Endothelial cell of umbilical vein (primary cell): ENCODE measurements at places on chromosomes 4 and X. TPM values are rescaled to one million over a fixed set of nuclear protein-coding genes. Genes with fewer than 3 reads are reported as not detected.

- DNase-seq = no peak
Observed at GRCh38 chr4:40192114-40193015, 4.5 kb upstream of the RHOH start.

GRCh38 chr4:140906993-140907962 is 151.1 kb upstream of the TBC1D9 start:
- no peak for DNase-seq

GRCh38 chr4:174318829-174319764 is 35.4 kb downstream of the CEP44 start:
- DNase-seq = peak; percentile 45

DNA sequence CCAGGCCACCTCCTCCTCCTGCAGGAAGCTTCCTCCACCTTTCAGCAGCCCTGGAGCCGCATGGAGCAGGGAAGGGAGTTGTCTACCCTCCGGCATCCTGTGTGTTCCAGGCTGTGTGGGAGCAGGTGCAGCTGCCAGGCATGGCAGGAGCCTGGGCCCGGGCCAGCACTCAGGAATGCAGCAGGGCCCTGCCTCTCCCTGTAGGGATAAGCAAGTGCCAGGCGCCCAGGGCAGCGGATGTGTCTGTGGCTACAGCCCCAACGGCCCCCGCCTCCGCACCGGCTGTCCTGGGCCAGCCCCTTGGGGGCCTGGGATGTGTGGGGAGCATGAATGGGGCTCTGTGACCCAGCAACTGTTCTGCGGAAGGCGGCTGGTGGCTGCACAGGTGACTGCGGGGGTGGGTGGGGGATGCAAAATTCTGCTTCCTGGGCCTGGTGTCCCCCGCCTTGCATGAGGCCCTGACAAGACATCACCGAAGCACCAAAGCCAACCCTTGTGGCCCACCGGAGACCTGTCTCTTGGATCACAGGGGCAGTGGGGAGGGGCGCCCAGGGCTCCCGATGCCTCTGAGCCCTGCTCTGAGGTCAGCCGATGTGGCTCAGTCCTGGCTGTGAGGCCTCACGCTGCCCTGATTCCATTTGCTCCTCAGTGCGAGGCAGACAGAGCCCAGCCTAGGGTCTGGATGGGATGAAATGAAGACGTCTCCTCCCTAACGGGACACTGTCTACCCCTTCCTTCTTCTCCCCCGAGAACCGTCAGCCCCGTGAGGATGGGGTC is 1.4 kb upstream of the DOK7 start:
- DNase-seq = peak; percentile 12

DNA sequence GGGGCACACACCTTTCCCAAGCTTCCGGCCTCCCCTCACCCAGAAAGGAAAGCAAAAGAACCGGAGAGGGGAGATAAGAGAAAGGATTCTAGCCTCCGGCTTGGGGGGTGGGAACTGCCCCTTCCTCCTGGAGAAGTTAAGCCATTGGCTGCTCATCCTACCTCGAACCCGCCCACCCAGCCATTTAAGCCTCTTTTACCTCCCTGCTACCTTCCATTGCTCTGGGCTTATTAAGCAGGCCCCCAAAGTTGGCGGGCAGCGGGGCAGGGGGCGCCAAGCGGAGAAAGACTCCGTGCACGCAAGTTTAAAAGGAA is 2.3 kb downstream of the MAML3 start:
- DNase-seq = peak; percentile 95

GRCh38 chr4:106264331-106264728 is 51.7 kb downstream of the TBCK start:
- DNase-seq = no peak

GRCh38 chr4:76188149-76188548 is 25.5 kb downstream of the SCARB2 start:
- no peak for DNase-seq

DNA sequence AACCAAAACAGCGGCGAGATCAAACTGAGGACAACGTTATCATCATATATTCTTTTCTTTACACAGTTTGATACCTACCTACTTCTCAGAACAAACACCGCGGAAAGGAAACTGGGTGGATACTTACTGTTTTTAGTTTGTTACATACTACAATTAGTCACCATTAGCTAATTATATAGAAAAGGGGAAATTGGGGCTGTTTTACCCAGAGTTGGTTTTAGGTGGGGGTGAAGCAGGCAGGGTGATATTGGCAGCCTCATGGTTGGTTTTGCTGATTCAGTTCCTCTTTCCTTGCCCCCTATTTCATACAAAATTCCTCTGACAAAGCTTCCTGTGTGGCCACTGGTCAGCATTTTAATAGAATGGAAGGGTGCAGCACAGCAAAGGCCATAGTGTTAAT is 77.8 kb downstream of the SORBS2 start:
- no peak for DNase-seq

- peak; percentile 72 for DNase-seq
Observed at GRCh38 chr4:39308611-39309010, 57.6 kb downstream of the RFC1 start.

GRCh38 chr4:82053396-82053795 is 320.4 kb downstream of the HNRNPD start:
- no peak for DNase-seq

- DNase-seq = no peak
Observed at GRCh38 chr4:153468587-153468986, 2.4 kb downstream of the TMEM131L start.

DNA sequence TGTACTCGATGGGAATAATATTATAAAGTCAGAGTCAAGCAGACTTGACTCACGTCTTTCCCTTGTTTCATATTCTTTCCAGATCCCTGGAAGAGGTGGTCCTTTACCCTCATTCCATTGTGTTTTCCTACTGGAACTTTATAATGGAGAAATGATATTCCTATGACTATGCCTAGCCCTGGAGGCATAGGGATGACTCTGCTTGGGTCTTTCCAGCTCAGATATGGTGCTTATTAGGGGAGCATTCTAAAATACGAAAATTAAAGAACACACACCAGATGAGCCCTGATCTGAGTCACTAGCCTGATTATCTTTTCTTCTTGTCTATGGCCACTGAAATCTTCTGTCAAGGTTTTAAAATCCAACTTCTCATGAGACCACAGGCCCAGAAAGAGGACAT is 231.4 kb downstream of the ANKRD50 start:
- DNase-seq = no peak

- no peak for DNase-seq
Observed at GRCh38 chrX:40240844-40241243, 143.1 kb upstream of the BCOR start.

DNA sequence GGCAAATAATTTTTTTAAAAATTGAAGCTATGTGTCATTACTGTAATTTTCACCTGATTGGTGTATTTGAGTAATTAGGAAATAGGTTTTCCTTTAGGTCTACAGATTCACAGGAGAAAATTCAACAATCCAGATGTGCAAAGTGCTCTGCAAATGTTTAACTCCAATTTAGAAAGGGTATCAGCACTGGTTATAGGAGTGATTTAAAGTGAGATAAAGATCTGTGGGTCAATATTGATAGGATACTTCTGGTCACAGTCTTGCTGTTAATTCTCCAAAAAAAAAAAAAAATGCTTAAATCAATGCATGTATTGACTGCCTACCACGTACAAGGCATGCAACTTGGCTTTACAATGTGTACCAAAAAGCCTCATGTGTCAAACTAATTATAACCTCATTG is 271.3 kb downstream of the PPP3CA start:
- DNase-seq = no peak

DNA sequence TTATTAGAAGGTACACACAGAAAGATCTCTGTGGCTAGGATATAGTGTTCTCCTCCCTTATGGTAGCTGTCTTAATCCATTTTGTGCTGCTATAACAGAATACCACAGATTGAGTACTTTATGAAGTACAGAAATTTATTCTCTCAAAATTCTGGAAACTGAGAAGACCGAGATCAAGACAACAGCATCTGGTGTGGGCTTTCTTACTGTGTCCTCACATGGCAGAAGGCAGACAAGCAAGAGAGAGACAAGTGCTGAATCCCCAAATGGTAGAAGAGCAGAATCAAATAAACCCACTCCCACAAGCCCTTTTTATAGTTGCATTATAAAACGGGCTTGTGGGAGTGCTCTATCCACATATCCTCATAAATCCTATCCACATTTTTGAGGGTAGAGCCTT is 373.1 kb downstream of the GABRG1 start:
- DNase-seq = no peak

DNA sequence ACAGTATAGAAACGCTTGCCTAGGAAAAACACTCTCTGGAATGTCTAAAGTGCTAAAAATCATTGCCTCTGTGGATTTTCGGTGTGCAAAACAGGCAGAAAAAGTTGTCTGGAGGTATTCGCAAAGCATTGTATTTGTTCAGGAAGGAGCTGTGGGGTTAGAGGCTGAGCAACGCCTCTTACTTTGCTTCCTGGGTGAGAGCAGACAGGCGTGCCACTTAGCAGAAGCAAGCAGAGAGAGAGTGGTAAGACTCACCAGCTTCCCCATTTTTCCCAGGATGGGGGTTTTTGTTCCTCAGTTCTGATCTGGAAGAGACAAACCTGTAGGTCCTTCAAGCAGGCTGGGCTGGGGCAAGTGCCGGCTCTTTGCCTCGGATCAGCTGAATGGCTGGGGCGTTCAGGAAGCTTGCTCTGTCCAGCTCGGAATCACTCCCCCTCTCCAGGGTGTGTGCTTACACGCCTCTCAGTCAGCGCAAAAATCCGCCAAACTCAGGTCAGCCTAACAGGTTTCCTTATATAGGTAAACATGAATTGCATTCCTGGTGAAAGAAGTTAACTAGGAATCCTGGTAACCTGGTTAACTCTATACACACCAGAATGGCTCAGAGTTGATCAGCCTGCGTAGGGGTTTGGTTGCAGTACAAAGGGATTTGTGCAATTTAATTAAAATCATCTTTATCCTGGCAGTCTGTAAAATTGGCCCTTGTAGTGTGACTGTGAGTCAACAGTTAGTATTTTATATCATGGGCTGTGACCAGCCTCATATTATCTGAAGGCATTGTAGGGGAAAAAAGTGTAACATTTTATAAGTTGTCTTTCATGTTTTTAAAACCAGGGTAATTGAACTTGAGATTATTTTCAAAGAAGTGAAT is 213.1 kb upstream of the MID1 start:
- no peak for DNase-seq

DNA sequence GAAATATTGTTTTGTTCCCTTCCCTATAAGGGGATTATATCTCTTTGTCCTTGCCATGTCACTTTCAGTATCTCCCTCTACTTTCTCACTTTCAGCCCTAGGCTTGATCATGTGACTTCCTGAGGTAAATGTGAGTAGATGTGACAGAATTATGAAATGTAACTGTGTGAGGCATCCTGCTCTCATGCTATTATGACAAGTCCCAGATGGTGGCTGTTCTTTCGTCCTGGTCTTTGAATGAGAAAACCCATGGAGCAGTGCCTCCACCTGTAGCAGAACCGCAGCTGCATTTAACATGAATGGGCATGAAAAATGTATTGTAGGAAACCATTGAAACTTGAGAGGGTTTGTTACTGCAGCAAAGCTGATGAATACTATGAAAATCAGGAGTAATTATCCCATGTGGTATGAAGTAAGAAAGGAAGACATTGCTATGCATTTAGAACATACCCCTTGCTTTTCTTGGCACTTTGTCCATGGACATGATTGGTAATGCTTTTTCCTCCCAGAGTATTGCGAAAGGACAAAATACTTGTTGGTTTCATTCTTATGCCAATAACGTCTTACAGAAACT is 202.2 kb upstream of the GPRIN3 start:
- DNase-seq = no peak

DNA sequence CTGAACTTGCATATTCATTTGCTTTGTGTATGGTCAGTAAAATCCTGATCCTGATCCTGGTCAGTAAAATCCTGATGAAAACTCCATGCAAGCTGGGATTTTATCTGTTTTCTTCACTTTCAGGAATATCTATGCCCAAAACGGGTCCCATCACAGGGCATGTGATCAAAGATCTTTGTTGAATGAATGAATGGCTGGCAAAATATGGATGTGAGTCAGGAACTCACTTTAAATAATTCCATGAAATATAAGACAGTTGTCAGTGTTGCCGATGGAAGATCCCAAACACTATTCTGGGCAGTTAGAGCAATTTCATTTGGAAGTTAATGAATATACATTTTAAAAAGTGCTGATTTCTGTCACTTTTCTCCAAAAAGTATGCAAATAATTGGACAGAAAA is 598.4 kb downstream of the GBA3 start:
- DNase-seq = no peak

DNA sequence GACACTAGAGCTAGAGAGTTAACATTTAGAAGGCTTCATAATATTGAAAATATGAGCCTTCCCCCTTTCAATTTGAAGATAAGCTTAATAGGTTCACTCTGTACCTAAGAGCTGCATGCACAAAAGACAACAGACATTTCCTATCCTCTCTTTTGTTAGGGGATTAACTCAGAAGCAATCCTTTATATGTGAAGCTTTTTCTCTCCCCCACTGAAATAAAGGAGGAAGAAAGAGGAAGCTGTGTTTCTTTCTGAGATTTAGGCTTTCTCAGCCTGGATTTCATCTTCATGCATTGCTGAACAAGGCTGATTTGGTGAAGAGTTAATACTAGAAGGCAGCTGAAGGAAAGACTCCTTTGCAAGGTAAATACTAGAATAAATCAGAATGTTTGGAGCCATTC is 21.0 kb upstream of the CABS1 start:
- DNase-seq = no peak

DNA sequence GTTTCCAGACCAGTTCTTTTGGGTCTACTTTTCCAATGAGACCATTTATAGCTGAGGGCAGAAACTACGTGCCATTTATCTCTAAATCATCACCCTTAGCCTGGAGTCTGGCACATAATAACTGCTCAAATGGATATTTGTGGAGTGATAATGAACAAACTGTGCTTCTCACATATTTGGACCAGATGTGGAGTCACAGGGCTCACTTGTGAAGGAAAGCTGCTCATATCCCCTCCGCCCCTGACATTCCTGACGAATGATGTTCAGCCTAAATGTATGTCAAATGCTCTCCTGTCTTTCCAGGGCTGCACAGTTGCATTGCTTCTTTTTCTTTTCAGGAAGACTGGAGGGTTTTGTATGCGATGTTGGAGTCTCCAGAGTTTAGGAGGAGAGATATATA is 110.1 kb downstream of the GBA3 start:
- no peak for DNase-seq

DNA sequence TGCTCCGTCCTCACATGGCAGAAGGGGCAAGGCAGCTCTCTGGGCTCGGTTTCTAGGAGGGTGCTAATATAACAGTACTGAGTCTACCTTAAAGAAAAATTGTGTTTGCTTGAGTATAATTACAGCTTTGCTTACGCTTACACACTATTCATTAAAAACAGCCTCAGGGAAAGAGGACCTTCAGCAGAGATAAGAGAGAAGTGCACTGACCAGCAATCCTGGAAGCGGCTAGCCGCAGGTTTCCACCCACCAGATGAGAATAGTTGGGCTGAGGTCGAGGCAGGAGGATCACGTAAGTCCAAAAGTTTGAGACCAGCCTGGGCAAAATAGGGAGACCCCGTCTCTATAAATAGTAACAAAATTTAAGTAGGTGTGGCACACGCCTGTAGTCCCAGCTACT is 15.2 kb upstream of the MRFAP1 start:
- no peak for DNase-seq

GRCh38 chr4:37864786-37865185 is 26.1 kb upstream of the TBC1D1 start:
- no peak for DNase-seq

- no peak for DNase-seq
Observed at GRCh38 chr4:43276321-43276720, 383.8 kb downstream of the GRXCR1 start.

CPZ gene
- not detected in 2 replicates for polyA plus RNA-seq

NUP62CL gene
- polyA plus RNA-seq = not detected in 2 replicates

PNMA6F gene
- polyA plus RNA-seq = not detected in 2 replicates

NLGN3 gene
- 0.37 and 0.40 TPM in 2 replicates for polyA plus RNA-seq

CYBB gene
- not detected in 2 replicates for polyA plus RNA-seq

NDP gene
- 0.14 and 0.58 TPM in 2 replicates for polyA plus RNA-seq
